ENCODE measurements at places on chromosomes 12 and 14.

DNA sequence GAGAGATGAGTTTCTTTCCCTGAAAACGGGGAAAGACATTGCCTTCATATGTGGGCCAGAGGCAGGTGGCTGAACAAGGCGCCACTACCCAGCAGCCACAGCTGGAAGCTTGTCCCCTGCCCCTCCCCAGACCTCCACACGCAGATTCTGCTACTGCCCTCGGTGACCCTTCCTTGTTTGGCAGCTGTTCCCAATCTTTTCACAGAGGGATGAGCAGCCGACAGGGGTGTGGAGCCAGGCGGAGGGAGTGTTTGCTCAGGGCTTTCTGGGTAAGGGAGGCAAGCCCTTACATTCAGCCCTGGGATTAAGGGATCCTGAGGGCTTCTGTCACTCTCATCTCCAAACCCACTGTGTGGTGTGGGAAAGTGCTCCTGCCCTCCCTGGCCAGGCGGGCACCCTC is 4.5 kb upstream of the KRT4 start:
- no peak for DNase-seq

GRCh38 chr12:67909091-67909531 is 80.1 kb upstream of the IFNG-AS1 start:
- DNase-seq: no peak

GRCh38 chr12:49901986-49902385 is 1.7 kb downstream of the FAIM2 start:
- DNase-seq: no peak

GRCh38 chr12:4478933-4479332 is 33.3 kb upstream of the FGF6 start:
- no peak for DNase-seq

DNA sequence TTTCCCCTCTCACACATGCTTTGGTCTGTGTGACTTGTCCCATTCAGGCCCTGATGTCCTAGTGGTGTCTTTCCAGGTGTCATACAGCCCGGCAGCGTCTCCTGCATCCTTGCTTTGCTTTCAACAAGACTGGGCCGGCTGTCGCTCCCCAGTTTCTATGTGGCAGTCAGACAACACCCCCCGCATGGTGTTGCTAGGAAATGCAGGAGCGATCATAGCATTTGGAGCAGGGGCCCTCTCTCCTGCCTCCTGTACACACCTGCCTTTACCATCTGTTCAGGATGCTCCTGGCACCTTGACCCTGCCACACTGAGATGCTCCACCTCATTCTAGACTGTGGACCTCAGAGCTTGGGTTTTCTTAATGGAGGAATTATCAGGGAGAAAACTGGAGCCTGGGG is 29.5 kb downstream of the CACNA1C start:
- no peak for DNase-seq

- DNase-seq: no peak
Observed at GRCh38 chr12:42320796-42321195, 5.1 kb downstream of the ZCRB1 start.

DNA sequence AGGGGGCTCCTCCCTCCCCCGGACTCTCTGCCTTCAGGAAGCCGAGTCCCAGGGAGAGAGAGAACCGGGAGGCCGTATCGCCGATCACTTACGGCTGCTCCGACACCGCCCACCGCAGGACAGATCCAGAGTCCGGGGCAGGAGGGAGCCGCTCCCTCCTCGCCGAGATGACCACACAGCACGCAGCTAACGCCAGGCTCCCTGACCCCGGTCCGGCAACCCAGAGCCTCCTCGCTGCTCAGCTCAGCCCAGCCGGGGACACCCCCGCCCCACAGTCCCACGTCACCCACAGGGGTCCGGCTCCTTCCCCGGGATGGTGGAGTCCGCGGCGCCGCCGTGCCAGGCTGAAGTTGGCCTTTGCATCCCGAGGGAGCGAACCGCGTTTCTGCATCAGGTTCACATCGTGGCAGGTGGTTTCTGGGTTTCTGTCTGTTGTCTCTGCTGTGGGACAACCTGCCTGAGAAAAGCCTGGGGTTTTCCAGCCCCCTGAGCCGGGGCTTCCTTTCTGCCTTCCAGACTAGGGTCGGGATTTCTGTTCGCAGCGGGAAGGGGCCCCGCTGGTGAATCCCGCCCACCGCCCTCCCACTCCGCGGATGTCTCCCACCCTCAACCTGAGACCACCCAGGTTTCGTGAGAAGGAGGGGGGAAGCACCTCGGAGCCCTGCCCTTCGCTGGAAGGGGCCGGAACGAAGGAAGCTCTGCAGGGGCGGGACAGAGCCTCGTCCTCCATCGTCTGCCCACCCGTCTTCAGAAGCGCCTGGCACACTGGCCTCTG is 61.2 kb downstream of the NOC4L start:
- DNase-seq: no peak

- DNase-seq: no peak
Observed at GRCh38 chr14:44149597-44149996, 357.5 kb downstream of the FSCB start.

DNA sequence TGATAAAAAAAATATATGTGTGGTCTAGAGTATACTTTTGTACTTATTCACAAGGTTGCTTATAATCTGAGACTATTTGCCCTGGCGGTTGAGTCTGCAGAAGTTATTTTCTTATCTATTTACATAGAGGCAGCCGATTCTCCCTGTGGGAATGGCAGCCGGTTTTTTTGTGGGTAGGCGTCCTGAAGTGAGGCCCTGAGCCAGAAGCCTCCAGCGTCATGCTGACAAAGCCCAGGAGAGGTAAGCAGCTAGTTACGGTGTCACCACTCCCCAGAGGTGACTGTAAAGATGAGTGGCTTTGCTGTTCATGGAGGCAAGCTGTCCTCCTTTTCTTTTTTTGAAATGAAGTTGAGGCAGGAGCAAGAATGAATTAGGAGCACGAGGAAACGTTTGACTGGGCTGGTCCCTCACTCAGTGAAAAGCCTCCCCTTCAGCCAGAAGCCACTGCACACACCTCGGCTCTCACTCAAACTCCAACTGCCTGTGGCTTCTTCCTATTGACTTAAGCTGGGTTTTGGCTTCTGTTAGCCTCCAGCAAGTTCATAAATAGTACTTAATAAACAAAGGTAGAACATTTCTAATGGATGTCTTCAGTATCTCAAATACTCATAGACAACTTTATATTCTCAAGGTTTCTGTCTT is 21.5 kb downstream of the PAX9 start:
- DNase-seq: no peak

DNA sequence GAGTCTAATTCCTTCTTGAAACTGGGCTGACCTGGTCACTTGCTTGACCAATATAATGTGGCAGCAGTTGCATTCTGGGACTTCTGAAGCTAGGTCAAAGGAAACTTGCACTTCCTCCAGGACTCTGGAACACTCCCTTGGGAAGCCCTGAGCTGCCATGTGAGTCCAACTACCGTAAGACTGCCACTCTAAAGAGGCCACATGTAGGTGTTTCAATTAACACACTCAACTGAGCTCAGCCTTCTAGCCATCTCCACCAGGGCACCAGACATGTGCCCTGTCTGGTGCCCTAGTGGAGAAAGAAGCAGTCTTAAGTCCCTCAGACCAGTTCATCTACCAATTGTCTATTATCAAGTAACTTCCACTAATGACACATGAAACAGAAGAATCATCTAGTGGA is 6.1 kb upstream of the TEP1 start:
- no peak for DNase-seq

DNA sequence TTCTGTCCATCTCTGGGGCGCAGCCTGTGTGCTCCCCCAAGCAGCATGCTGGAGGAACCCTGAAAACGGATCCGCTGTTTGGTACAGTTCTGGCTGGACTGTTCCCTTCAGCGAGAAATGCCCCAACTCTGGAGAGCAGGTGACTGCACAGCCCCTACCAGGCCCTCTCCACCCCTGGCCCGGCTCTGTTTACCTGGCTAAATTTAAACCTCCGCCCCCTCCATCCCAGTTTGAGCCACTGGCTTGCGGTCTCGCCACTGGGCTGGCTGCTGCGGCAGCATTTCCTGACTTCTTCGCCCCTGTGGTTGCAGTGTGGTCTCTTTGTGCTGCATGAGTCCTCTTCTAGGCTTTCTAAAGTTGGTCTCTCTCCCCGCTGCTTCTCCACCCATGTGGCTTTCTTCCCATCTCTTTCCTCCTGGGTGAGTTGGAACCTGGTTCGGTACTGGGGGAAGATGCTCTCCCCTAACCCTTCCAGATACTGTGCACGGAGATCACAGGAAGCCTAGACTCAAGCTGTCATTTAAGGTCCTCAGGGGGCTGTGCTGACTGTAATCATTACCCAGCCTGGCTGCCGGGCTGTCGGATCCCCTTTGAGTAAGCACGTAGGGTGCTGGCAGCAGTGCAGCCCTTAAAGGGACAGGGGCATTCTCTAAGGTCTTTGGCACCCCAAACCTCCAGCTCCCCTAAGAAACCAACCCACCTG is 60.6 kb downstream of the FBXL14 start:
- peak; percentile 58 for DNase-seq

DNA sequence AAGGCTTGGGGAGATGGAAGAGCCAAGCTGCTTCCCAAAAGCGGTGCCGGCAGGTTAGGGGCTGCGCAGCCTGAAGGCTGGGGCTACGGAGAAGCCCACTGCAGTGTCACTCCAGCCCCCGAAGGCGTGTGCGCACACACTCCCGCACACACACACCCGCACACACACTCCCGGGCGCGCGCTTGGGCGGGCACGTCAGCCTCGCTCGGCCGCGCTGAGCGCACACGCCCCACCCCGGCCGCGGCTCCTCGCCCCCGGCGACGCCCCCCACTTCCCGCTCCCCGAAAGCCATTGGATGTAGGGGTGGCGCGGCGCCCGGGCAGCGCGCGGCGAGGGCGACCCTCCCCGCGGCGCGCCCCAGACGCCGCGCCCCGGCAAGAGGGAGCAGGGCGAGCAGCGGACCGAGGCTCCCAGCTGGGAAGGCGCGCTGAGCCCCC is at the start of gene KCNK10:
KCNK10 (minus strand) TSS at position 184 of the 437 bp plus-strand sequence. CDS start 471 bp downstream, outside the sequence.
- DNase-seq: peak; percentile 5

DNA sequence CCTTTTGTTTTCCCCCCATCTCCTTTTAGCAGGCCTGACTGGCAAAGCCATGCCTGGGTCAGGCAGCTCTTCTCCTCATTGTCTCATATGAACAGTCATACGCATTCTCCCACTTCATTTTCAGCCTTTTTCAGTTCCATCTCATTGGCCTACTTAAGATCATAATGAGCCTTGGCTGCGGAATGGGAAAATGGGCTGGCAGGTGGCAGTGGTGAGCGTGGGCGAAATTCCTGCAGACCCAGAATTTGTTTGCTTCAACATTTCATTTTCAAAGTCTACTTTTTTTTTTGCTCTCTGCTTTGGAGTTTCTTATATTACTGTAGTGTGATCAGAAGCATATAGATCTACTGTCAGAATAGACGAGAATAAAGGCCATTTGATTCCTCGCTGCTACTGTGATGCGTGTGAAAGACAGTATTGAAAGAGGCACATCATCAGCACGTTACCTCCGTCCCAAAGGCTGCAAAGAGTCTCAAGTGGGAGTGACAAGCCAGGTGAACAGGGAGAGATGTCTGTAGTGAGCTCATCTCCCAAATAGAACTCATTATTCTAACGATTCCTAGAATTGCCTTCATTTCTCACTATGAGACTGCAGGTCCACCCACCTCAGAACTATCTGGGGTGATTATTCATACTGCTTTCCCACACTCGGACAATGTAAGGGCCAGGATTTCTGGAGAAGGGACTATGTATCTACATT is 73.7 kb downstream of the TBK1 start:
- DNase-seq: no peak

GRCh38 chr14:92959761-92960680 is 37.1 kb downstream of the CHGA start:
- no peak for DNase-seq

GRCh38 chr12:34198924-34199323 is 176.6 kb downstream of the ALG10 start:
- DNase-seq: no peak

DNA sequence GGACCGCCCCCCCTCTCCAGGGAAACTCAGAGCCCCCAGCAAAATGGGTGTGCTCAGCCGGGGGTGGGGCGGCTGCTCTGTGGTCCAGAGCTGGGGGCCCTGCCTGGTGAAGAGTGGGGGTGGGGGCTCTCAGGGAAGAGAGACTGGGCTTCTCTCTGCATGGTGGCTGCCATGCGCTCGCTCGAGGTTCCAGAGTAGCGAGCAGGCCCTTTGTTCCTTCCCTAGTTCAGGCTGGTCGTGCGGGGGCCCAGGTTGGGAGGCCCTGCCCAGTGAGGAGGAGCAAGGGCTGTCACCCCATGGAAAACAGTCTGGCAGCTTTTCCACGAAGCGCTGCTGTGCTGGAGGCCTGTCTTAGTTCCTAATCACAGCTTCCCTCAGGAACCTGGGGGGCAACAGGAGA is 134.6 kb downstream of the AEBP2 start:
- DNase-seq: no peak

DNA sequence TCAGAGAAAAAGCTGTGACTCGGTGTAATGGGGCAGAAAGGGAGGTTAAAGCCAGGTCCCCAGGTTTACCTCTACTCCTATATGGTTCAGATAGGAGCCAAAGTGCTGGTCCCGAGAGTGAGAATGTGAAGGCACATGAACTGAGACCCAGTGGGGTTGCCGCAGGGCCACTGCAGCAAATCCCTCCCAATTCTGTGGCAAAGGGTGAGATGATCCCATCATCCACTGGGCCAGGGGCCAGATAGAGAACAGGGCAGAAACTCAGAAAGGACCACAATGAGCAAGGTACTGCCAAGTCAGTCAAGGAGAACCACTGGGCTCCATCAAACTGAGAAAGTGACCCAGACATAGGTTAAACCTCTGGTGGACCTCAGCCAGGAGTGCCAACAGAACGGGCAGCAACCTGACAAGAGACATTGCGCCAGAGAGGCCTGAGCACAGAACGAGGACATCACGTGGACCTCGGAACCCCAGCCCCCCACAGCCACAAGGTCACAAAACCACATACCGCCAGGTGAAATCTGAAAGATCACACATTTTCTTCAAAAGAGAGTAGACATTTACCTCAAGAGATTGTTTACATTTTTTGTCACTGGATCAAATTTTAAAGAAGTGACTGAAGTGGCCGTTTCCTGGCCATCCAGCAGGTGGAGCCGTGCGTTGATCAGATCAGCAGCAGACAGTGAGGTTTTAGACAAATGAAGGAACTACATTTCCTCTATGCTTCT is 20.5 kb upstream of the ITPR2 start:
- DNase-seq: peak; percentile 66

DNA sequence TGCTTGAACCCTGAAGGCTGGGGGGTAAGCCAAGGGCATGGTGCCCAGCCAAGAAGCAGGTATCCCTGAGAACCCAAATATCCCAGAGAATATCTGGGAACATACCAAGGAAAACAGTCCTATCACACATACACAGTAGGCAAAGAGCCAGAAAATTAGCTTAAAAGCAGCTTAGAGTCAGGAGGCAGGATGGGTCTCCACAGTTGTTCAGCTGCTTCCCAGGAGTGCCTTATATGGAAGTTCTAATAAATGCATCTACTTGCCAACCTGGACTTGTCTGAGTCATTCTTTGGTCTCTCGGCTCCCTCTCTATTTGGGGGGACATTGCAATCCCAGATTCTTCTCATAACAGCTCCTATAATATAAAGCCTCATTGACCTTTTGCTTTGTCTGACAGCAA is 9.0 kb upstream of the GPR135 start:
- no peak for DNase-seq
